ENCODE measurements at places on chromosomes 13 and 19. TPM values are rescaled to one million over a fixed set of nuclear protein-coding genes. Genes with fewer than 3 reads are reported as not detected.

Gene SBK2
- polyA plus RNA-seq = 0.41 TPM

Gene PRR22
- polyA plus RNA-seq = 1.8 TPM

Gene KLK12
- polyA plus RNA-seq = 0.59 TPM

Gene ZNF579
- polyA plus RNA-seq = 20.2 TPM

Gene CBY2
- polyA plus RNA-seq = not detected
